ENCODE measurements at places on chromosomes 16 and 17.
A peak's percentile ranks its signal among the peaks of the same experiment; 100 is the strongest.

- DNase-seq, result no peak
Observed at GRCh38 chr17:65064452-65065019, 8.0 kb upstream of the GNA13 start.

GRCh38 chr17:52606098-52606497 lies 447.6 kb upstream of the CA10 start:
- no peak for DNase-seq

DNA sequence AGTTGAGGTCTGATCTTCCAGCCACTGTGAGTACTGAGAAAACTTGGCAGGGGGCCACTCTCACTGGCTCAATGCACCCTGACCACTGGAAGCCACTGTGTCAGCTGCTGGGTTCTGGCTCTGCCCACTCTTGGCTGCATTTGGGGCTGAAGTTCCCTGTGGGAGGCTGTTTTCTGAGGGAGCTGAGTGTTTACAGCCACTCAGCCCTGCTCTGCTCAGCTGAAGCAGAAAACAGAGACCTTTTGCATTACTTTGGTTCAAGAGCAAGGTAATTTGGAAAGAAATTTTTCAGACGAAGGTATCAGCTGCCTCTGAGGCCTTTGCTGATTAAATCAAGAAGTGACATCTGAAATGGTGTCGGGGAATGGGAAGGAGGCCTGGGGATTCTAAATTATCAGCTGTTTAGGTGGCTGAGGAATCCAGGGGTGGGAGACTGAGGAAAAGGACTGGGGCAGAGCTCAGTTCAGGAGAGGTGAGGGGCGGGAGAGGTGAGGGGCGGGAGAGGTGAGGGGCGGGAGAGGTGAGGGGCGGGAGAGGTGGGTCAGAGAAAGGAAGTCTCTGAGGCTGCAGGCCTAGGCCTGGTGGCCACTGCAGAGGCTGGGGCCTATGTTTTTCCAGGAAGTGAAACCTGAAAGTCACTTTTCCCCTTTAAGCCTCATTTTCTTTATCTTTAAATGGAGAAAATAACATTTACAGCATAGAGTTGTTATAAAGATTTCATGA lies at the start of gene ACSM5:
Gene ACSM5, plus strand, starts transcription at position 137 of the 723 bp plus-strand sequence. CDS start 1,951 bp downstream, outside the sequence.
- no peak for DNase-seq

DNA sequence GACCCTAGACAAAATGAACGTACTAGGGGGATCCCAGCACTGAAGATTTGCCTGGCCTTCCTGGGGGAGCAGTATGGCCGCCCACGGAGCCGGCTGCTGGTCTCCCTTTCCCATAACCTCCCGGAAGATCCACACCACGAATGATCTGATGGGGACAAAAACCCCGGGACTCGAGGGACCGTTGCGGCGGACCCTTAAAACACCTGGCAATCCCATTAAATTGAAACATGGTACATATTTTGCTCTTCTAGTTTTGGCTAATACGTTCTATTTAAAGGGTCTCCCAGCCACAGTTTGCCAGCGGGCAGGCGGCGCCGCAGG lies 45.2 kb upstream of the LCMT1 start:
- no peak for DNase-seq

DNA sequence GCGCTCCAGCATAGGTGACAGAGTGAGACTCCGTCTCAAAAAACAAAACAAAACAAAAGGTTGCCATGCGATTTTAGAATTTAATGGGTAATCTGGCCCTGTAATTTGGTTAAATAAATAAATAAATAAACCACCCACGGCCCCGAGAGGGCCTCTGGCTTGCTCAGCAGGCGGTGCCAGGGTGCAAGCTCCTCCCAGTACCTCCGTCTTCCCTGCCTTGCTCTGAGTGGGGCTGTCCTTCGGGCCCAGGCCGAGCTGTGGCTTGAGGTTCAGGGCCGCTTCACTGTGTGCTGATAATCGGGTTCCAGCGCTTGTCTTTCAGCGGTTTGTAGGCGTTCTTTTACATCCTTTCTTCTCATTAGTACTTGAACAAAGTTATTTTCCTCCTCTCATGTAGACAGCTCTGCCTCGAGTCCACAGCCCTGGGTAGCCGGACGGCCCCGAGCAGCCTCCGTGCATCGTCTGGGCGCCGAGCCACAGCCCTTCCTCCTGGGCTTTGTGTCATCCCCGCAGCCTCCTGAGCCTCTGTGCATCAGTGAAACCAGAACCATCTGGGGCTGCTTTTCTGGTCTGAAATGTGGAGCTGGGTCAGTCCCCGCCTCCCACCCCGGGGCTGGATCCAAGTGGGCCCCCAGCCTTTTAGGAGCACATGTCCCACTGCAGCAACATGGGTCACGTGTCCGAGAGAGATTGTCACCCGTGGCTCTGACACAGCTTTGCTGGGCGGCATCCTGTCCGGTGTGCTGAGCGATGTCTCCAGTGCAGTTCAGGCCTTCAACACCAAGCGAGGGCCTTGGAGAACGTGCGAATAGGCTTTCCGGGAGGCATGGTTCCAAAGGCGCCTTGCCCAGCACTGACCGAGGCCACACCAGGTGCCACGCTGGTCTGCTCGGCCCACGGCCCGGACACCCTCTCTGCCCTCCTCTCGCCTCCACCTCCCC lies 157.4 kb upstream of the CHMP6 start:
- DNase-seq, result no peak

DNA sequence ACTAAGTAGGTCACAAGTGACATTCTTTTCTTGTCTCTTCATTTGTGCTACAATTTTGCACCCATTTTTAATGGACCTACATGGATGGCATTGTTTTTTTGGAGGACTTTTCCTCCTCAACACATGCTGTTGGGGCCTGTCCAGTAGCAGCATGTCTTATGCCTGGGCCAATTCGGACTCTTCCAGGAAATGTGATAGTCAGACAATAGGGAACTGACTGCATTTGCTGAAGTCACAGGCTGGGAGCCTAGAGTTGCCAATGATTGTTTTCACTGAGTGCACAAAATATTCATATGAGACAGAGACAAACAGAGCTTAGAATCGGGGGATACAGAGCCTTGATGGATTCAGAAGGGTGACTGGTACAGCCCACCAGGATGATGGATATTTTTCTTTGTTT lies 867.3 kb upstream of the GOT2 start:
- DNase-seq, result no peak

GRCh38 chr16:88292007-88292970 lies 90.5 kb upstream of the ZNF469 start:
- DNase-seq, result no peak

DNA sequence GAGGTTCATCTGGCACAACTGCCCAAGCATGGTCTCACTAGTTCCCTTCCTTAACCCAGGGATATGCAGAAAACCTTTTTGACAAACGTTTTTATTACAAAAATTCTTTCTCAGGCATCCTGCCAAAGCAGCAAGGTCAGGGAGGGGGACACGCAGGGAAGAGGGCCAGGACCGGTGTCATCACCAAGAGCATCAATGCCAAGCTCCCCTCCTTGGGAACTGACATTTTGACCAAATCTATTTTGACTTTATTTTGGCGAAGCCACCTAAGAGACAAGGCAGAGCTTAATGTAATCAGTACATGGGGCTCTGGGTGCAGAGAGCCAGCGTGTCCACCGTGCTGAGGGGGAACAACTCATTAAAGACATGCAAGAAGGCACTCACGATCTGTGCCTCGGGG lies 265.2 kb downstream of the CBLN1 start:
- no peak for DNase-seq

DNA sequence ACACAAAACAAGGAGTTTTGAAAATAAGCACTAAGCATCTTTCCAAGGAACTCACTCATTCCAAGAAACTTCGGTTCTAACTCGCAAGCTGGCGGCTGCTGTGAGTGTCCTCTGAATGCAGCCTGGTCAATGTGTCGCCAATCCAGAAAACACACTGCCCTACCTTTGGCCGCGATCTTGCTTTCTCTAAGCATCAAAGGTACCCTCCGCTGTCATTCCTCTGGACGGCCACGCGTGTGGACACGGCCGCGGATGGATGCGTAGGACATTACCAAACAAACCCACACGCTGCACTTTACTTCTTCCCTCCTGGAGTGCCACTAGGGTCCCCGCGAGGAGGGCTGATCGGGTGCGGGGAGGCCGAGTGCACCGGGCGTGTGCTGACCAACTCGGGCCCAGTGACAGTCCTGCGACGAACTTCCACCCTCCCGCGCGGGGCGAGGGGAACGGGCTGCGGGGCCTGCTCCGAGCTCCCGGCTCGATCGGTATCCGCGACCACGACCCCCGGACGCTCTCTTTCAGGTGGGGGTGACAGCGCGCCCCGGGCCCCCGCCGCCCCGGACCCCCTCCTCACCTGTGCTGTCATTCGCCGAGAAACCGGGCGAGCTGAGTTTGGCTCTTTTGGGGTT lies 1.1 kb downstream of the CREBBP start:
- DNase-seq, result peak; percentile 12

DNA sequence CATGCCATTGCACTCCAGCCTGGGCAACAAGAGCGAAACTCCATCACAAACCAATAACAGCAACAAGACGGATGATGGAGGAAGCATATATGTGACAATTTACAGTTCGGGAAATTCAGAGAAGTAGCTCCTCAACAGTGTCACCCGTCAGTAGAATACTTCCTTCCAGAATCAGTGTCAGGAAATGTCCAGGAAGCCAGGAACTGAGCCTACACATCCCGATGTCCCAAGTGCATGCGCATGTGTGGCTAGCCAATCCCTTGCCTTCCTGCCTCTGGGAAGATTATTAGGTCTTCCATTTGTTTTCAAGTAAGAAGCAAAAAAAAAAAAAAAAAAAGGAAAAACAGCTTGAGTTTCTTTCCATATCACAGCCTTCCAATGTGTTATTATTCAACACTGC lies 1.4 kb upstream of the PITPNC1 start:
- no peak for DNase-seq

- no peak for DNase-seq
Observed at GRCh38 chr17:13678841-13679240, 77.1 kb upstream of the HS3ST3A1 start.

- no peak for DNase-seq
Observed at GRCh38 chr17:57899391-57899790, 49.5 kb upstream of the MRPS23 start.
